Karpas-422 (cell line): ENCODE measurements at places on chromosomes 3 and 15.
A peak's percentile ranks its signal among the peaks of the same experiment; 100 is the strongest.

DNA sequence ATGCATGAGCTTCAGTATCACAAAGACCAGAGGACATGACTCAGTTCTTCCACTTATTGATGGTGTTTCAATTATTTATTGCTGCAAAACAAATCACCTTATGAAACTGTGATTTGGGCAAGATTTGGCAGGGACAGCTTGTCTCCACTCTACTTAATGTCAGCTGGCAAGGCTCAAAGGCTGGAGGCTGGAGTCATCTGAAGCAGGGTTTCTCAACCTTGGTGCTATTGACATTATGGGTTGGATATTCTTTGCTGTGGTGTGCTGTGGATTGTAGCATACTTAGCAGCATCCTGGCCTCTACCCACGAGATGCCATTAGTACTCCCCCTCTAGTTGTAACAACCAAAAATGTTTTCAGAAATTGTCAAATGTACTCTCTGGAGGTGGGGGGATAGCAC is 138.8 kb upstream of the PEX5L start:
- no peak for DNase-seq

DNA sequence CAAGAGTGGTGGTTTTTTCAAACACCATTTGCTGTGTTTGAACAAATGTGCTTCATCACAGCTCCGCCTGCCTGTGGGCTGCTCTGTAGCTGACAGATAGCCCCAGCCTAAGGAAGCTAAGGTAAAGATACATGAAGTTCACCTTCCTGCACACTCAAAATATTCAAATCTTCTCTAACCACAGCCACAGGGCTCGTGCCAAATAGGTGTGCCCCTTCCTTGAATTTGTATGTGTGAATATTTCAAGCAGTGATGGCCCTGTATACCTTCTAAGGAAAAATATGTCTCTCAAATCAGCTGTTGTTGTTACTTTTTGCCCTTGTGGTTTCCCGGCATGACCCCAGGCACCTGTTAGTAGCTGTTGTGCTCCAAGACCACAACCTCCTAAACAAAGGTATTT is 92.8 kb downstream of the CCNL1 start:
- DNase-seq: no peak

GRCh38 chr15:75036212-75036616 is 12.8 kb downstream of the PPCDC start:
- DNase-seq: no peak

DNA sequence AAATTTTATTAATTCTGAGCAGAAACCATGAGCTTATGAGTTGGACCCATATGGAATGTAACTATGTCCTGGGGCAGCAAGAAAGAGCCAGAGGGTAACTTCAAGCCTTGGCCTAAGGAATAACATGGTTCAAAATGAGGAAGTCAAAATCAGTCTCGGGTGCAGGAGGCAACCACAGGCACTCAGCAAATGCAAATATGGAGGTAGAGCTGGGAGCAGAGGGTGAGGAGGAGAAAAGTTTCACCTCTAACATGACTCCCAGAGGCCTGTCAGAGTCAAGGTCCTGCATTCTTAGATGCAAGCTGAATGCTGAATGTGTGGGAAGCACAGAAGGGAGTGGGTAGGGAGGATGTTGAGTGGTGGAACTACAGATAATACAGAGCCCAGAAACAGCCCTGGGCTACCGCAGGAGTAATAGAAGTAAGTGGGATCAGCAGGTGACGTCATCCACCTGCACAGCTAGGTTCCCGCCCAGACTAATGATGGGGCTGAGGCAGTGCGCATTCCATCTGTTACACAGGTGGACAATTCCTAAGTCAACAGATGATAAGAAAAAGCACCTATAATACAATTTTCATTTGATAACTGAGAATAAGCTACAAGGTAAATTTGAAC is 279.8 kb upstream of the ARRDC4 start:
- no peak for DNase-seq

- DNase-seq: no peak
Measured at GRCh38 chr3:149373235-149374125, 4.0 kb downstream of the TM4SF1 start.

- no peak for DNase-seq
Measured at GRCh38 chr15:81265256-81265943, 58.5 kb downstream of the STARD5 start.

DNA sequence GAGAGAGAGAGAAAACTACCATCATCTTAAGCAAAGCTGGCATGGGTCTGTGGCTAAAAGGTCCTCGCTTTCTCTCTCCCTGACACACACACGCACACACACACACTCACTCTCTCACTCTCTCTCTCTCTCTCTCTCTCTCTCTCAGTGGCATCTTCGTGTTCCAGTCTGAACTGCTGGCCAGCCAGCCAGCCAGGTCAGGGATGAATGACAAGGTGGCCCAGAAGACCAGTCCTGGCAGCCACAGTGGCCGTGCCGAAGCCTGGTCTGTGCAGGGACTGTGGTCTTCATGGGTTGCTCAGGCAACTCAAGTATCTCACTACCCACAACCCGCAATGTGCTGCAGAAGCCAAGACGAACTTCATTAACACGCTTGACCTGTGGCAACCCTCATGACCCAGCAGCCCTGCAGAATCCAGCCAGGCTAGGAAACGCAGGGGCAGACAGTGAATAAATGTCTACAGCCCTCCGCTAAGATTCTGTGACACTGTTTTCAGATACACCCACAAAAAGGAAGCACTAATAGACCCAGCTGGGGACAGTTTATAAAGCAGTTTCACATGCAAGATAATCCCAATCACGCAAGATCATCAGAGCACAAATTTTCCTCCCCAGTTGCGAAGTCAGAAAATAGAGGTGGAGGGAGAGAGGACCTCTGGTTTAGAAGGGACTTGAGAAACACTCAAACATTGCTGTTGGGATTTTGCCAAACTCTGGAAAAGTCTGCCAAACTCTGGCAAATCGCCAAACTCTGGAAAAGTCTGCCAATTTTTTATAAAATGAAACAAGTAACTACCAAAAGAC is 66.4 kb downstream of the XXYLT1 start:
- DNase-seq: no peak

GRCh38 chr3:72339670-72340030 is 508.6 kb downstream of the SHQ1 start:
- no peak for DNase-seq

GRCh38 chr15:85374831-85375230 is 5.6 kb upstream of the AKAP13 start:
- no peak for DNase-seq

- DNase-seq: no peak
Measured at GRCh38 chr3:190697901-190698300, 164.6 kb downstream of the GMNC start.

GRCh38 chr3:159971311-159971710 is 17.3 kb upstream of the IL12A start:
- DNase-seq: no peak

DNA sequence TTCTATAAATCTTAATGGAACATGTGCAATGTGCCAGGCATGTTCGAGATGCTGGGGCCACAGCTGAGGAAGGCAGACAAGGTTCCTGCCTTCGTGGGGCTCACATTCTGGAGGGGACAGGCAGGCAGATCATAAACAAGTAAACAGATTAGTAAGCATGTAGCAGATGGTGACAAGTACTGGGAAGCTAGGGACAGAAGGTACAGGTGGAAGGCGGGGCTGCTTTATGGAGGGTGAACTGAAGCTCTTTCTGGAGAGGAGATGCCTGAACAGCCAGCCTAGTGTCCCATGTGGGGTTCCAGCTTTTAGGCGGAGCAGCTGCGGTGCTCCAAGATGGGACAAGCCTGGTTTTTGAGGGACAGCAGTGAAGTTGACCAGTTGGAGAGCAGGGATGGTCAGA is 74.7 kb upstream of the SNRK start:
- DNase-seq: no peak

- no peak for DNase-seq
Measured at GRCh38 chr15:68034081-68034480, 20.0 kb upstream of the PIAS1 start.

GRCh38 chr3:170631755-170632488 is 46.0 kb upstream of the SLC7A14 start:
- DNase-seq: no peak

- DNase-seq: no peak
Measured at GRCh38 chr3:158718490-158719170, 13.6 kb downstream of the RARRES1 start.

- DNase-seq: no peak
Measured at GRCh38 chr3:146468234-146468633, 1.1 kb downstream of the PLSCR2 start.

DNA sequence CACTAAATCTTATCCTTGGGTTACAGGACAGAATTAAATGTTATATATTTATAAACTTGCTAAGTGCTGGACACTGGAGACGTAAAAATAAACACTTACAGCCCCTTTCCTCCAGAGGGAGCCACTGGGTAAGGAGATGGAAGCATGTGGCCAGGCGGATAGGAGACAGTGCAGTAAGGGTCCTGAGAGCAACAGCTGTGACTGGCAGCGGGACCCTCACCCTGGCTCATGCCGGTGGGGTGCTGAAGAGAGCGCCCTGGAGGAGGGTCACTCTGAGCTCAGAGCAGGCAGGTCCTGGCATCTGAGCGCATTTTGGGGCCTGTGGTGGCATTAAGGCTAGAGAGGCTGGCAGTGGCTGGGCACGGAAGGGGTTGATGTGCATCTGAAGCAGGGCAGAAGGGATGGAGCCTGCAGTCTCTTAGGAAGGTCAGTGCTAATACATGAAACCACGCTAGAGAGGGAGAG is 16.0 kb downstream of the SEC61A1 start:
- DNase-seq: peak; percentile 81

DNA sequence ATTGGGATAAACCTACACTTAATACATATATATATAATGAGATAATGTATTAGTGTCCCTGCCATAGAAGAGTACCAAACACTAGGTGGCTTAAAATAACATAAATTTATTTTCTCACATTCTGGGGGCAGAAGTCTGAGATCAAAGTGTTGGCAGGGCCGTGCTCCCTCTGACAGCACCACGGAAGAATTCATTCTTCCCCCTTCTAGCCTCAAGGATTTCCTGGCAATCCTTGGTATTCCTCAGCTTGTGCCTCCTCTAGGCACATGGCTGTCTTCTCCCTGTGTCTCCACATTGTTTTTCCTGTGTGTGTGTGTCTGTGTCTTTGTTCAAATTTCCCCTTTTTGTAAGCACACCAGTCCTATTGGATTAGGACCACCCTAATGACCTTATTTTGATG is 115.2 kb upstream of the AGBL1 start:
- DNase-seq: no peak

GRCh38 chr3:12155264-12155663 is 3.4 kb downstream of the TIMP4 start:
- no peak for DNase-seq

DNA sequence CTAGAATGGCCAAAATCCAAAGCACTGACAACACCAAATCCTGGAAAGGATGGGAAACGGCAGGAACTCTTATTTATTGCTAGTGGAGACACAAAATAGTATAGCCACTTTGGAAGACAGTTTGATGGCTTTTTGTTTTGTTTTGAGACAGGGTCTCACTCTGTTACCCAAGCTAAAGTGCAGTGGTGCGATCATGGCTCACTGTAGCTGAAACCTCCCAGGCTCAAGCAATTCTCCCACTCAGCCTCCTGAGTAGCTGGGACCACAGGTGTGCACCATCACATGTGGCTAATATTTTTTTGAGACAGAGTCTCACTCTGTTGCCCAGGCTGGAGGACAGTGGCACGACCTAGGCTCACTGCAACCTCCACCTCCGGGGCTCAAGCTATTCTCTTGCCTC is 27.3 kb upstream of the GPR160 start:
- no peak for DNase-seq

DNA sequence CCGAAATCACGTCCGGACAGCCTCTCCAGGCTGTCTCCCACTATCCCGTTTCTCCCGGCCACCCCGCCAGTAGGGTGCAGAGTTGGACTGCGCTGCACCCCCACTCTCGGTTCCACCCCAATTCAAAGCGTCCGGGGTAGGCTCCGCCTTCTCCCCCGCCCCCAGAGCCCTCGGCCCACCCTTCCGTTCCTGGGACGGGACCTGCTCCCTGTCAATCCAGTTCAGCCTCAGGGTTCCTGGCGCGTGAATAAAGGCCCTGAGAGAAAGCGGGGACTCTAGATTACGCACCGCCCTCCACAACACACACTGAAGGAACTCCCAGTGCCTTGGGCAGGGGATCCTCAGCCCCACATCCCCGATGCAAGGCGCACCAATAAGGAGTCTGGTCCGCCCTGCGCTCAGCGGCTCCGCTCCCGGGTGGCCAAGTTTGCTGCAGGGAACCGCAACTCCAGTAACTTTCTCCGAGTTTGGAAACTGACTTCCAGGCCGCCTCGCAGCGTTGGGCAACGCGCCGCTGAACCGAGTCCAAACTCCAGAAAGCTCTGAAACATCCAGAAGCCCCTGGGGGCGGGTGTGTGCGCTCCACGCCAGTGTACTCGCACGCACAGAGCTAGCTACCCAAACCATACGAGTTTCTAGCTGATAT is 1.9 kb downstream of the ADAMTS9 start:
- no peak for DNase-seq

- no peak for DNase-seq
Measured at GRCh38 chr15:89836267-89837133, 21.8 kb upstream of the ANPEP start.

- no peak for DNase-seq
Measured at GRCh38 chr3:163328680-163329079, 1749.6 kb downstream of the SI start.

- DNase-seq: no peak
Measured at GRCh38 chr3:129984125-129984524, 9.6 kb downstream of the TRH start.

DNA sequence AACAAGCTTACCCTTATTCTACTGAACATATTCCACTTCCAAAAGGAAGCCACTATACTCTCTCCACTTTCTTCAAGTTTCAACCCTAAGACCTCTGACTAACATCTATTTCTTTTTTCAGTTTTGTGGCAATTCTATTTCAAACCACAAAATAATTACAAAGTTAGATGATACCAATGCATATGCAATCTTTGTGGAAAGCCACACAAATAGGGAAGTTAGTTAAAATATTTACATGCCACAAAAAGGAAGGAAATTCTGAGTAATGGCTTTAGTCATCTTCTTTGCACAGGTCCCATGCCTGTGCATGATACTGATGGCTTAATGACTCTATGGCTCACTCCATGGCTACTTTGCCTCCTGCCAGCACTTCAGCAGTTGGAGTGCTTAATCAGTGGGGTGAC is 57.0 kb upstream of the MCTP2 start:
- DNase-seq: peak; percentile 67

- no peak for DNase-seq
Measured at GRCh38 chr15:96121086-96121920, 209.2 kb upstream of the NR2F2 start.

DNA sequence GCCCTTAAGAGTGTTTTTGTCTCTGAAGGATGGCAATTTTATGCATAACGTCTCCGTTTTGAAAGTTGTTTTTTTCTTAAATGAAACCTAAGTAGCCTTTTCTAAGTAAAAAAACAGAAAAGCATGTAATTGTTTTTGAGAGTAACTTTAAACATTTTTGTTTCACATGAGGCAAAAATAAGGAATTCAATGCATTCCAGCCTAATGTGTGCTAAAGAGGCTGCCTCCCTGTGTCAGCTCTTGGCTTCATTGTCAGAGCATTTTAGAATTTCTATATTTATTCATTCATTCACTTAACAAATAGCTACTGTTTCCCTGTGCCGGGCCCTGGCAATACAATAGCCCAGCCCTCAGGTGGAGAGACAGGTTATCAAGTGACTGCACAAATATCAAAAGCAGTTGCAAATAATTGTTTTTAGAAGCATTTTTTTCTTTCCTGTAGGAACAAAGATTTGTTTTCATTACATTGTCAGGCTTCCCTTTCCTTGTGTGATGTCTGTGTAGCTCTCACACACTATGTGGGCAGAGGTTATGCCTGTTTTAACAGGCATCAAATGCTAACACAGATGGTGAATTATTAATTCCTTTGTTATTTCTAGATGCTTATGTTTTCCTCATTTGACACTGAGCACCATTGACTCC is 81.9 kb downstream of the CCK start:
- no peak for DNase-seq

- no peak for DNase-seq
Measured at GRCh38 chr15:71142780-71143179, 27.5 kb downstream of the THSD4 start.
